ENCODE measurements at places on chromosomes 4 and X.

DNA sequence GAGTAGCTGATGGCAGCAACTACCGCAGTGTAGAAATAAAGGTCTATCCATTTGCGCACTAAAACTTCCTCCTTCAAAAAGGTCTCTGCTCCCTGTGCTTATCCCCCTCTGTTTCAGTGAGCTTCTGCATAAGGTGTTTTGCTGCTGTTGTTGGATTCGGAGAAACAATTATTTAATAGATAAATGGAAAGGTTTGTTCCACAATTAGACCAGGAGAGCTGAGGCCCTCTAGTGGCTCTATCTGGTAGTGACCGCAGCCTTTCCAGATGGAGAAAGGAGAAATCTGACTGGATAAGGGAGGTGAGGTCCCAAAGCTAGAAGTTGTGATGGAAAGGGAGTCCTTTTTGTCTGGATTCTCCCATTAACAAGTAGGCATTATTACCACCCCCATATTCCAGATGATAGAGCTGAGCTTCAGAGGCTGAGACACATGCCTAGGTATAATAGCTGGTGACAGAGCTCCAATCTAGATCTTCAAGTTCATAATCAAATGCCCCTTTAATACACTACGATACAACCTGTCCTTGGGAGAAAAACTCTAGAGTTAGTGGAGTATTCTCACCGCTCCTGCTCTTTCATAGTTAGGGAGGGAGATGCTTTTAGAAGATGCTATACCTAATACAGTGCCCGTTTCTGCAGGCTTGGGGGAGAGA, 5.1 kb upstream of the GABRQ start:
- DNase-seq, result peak; percentile 1

DNA sequence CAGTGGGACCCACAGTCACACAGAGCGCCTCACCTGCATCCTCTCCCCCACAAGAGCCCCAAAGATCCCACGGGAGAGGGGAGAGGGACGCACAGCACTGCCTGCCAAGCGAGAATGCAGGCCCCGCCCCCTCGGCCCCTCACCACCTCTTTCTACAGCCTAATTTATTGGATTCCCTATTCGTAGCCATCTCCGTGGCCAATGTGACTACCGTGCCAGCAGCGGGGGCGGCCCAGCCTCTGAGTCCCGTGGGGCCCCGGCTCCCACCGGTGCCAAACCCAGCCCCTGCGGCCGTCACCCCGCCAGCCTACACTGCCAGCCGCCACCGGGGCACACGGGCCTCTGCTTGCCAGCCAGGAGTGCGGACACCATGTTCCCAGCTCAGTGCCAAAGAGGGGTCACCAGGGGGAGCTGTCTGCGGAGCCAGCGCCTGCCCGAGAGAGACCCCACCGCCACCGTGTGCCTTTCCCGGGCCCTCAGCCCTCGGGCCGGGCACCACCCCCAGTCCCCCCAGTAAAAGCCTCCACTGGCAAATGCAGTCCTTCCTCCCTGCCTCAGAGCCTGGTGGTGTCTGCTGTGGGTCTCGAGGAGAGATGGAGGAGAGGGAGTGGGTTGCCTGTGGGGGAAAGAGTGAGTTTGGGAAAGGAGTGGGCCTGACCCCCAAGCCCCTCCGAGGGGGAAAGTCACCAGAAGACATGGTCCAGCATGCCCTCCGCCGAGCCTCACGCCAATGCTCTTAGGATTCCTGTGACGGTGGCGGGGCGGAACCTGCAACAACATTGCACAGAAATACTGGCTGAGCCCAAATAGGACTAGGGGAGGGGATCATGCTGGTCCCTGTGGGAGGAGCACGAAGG, 19.6 kb upstream of the PLXNB3 start:
- DNase-seq, result no peak

- no peak for DNase-seq
Measured at GRCh38 chrX:111168314-111168713, 72.3 kb downstream of the PAK3 start.

DNA sequence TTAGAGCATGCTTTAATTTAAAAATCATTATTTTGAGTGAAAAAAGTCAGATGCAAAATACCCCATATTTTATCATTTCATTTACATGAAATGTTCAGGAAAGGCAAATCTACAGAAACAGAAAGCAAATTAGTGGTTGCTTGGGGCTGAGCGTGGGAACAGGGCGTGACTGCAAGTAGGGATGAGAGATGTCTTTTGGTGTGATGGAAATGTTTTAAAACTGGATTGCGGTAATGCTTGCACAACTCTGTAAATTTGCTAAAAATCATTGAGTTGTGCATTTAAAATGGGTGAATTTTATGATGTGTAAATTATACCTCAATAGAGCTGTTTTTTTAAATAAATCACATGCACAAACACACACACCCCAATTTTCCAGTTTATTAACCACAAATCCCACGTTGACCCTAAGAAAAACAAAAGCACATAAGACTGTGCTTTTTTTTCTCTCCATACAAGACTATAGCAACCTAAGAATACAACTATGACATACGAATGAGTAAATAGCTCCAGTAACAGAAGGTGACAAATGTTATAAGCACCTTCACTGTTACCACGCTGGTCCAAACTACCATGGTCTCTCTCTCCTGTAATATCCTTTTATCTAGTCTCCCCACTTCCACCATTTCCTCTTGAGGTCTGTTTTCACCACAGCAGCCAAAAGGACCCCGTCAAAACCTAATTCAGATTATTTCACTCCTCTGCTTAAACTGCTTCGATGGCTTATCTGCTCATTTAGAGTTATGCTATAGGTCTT, 37.2 kb downstream of the FRMD7 start:
- no peak for DNase-seq

DNA sequence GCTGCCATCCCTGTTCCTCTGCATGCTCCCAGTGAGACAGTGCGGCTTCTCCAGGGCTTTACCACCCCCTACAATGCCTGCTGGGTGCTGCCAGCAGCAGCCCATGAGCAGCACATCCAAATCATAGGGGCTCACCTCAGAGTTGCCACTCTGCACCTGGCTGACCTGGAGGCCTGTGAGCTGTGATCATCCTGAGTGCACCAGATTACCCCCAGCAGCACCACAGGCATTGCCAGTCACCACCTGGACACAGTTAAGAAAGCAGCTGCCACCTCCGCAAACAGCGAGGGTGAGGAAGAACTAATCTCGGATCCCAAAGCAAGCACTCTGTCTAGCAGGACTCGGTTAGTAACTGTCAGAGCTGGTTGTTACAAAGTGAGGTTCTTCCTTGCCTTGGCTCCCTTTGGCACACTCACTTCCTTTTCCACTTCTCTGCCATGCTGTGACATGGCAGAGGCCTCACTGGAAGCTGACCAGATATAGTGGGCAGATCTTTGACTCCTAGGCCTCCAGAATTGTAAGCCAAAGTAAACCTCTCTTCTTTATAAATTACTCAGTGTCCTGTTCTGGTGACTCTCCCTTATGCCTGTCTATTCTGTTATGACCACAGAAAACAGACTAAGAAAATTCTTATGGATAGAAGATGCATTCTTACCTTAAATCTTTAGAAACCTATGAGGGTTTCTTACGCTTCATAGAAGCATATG, 25.2 kb downstream of the LRIT3 start:
- no peak for DNase-seq

DNA sequence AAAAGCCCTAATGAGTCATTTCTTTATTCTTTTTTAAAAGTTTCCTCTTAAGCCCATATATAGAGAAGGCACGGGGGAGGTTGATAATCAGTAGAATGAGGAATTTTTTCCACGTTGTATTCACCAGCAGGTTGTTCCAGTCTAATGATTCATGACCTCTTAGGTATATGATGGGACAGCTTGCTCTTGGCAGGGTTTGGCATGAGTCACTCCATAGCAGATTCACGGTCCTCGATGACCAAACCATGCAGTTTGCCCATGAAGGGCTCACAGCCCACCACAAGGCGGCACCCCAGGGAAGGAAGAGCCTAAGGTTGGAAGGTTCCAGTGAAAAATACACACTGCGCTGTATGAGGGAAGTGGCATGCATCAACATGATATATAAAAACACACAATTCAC, 623.8 kb upstream of the DIPK2B start:
- DNase-seq, result peak; percentile 23

DNA sequence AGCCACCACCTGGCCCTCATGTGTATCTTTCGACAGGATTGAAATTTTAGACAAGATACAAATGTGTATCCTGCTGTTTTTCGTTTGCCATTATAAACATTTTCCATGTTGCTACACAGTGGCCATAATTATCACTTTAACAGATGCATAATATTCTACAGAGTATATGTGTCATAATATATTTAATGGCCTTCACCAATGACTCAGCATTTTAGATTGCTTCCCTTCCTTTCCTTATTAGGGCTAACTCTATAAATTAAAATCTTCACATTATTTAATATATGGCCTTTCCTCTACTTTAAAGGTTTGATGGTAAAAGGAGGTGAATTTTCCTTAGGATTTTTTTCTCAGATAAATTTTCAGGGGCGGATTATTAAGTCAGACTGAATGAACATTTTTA, 97.4 kb downstream of the HS6ST2 start:
- no peak for DNase-seq

DNA sequence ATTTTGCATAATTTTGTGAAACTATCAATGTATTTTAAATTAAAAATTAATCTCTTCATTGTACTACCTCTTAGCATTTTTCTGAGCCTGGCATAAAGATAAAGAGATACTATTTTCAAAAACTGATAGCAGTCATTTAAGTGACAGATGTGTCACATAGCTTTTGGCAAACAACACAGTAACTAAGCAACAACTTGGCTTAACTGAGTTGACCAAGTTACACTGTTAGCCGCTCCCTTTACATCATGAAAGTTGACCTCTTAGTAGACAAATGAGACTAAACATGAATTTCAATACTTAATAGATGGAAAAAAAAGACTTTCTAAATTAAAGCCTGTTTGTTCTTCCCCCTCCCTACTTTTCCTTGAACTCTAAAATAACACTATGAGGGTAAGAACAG, 62.0 kb downstream of the ATP8A1 start:
- DNase-seq, result no peak

DNA sequence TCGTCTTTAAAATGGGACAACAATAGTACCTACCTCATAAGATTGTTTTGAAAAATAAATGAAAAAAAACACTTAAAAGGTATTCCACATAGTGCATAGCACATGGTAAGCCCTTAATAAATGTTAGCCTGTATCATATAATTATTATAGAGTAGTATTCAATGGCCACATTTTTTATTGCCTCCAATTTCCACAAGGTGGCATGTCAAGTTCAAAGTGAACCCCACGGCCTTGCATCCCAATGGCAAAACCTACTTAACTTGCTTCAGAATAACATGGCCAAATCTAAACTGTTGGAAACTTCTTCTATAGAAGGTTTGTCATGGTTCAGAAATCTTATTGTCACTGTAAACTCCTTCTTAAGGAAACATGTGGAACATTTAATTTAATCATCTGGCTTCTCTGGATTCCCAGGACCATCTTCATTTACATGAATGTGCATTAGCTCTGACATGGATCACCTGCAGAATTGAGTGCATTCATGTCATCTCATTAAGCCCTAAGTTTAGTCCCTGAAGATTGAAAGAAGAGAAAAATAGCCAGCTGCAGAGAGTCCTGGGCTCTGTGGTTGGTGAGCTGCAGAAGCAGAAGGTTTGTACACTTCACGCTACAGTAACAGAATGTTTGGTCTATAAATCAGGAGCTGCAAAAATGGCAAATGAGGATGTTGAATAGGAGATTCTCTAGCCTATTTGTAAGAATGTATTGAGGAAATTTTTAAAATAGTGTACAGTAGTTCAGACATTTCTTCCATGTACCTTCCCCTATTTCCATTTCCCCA, 61.0 kb downstream of the ANXA3 start:
- peak; percentile 21 for DNase-seq

DNA sequence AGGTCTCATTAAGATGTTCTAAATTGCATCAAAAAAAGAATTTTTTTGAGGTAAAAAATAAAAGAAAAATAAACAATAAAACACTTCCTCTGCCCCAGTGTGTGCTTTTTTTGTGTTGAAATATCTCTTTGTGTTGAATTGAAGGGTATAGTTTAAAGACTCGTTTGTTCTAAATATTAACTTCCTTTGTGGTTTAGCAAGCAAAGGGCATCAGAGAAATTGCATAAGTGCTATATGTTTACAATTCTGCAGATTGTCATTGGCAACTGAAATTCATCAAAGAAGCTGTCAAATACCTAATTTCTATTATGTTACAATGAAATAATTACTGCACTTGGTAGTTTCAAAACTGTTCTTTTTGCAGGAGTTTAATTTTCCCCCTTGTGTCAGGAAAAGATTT, 260.5 kb downstream of the DKK2 start:
- no peak for DNase-seq

GRCh38 chr4:81565142-81565870, 93.6 kb upstream of the RASGEF1B start:
- DNase-seq, result no peak

DNA sequence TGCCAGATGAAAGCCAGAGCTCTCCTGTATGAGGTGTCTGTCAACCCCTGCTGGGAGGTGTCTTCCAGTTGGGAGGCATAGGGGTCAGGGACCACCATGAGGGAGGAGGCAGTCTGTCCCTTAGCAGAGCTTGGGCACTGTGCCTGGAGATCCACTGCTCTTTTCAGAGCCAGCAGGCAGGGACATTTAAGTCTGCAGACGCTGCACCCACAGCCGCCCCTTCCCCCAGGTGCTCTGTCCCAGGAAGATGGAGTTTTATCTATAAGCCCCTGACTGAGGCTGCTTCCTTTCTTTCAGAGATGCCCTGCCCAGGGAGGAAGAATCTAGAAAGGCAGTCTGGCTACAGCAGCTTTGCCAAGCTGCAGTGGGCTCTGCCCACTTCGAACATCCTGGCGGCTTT, 893.6 kb downstream of the ADGRL3 start:
- DNase-seq, result no peak

DNA sequence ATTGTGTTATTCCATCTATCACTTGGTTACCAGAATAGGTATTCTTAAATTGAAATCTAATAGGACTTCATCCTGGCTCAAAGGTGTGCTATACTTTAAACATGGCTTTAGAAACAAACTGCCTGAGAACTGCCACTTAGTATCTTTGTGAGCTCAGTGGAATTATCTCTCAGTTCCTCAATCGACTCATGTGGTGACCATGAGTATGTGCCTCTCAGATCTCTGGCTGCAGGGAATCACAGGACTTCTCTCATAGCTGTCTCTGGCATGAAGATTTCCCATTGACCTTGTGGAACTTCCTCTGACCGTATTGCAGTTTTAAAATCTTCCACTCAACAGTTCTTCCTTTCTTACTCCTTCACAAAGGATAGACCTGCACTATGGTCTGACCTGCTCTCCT, 681.9 kb upstream of the BOD1L1 start:
- no peak for DNase-seq

DNA sequence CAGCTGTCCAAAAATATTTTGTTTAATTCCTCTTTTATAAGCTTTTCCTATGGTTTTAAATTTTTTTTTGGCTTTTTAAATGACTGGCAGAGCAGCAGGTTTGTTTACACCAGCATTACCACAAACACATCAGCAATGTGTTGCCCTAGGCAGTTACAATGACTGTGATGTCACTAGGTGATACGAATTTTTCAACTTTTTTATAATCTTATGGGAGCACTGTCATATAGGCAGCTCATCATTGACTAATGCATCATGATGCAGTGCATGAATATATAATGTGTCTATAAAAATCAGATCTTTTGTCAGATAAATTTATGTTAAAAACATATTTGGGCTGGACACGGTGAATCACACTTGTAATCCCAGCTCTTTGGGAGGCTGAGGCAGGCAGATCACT, 231.6 kb upstream of the SLIT2 start:
- DNase-seq, result no peak

GRCh38 chr4:122341886-122342285, 36.9 kb upstream of the ADAD1 start:
- DNase-seq, result no peak
